ENCODE measurements at places on chromosomes 4 and X. TPM values are rescaled to one million over a fixed set of nuclear protein-coding genes. Genes with fewer than 3 reads are reported as not detected.

- DNase-seq = no peak
Measured at GRCh38 chrX:5823903-5824302, 404.8 kb downstream of the NLGN4X start.

GRCh38 chr4:171817026-171817425 lies 3.8 kb downstream of the GALNTL6 start:
- DNase-seq = no peak

DNA sequence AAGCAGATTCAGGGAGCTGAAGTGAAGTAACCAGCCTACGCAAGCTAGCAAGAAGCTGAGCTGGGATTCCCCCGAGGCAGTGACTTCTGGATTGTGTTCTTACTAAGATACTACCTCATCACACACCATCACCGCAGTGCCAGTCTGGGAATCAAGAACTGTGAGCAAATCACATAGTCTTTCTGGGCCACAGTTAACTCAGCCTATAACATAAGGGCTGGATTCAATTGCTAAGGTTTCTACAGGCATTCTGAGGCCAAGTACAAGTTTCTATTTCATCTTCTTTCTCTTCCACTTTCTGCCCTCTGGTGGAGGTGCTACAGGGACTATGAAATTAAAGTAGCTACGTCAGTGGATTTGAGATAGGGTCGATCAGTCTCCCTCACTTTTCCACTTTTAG lies 1.4 kb upstream of the CORIN start:
- DNase-seq = no peak

AFP gene
- not detected for total RNA-seq

XG gene
- total RNA-seq = not detected
